ENCODE measurements at places on chromosomes 6 and 20.

GRCh38 chr20:51660672-51661608 lies 107.2 kb downstream of the ATP9A start:
- no peak for DNase-seq

DNA sequence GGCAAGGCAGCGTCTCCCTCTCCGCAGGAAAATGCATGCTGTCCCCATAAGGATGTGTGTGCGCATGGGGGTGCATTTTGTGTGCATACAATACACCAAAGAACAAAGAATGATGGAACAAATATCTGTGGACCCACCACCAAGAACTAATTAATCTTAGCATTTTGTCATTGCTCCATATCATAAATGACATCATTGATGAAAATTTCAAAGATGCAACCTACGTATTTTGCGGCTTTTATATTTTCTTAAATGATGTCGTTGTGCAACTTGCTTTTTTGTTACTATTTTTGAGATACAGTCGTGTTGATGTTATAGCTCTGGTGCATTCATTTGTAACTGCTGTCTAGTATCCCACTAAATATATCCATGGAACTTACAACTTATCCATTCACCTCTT lies 89.7 kb downstream of the SERAC1 start:
- DNase-seq: no peak

GRCh38 chr6:7787137-7787608 lies 61.3 kb downstream of the BMP6 start:
- no peak for DNase-seq

- DNase-seq: no peak
Observed at GRCh38 chr20:31969991-31970390, 2.0 kb downstream of the XKR7 start.

DNA sequence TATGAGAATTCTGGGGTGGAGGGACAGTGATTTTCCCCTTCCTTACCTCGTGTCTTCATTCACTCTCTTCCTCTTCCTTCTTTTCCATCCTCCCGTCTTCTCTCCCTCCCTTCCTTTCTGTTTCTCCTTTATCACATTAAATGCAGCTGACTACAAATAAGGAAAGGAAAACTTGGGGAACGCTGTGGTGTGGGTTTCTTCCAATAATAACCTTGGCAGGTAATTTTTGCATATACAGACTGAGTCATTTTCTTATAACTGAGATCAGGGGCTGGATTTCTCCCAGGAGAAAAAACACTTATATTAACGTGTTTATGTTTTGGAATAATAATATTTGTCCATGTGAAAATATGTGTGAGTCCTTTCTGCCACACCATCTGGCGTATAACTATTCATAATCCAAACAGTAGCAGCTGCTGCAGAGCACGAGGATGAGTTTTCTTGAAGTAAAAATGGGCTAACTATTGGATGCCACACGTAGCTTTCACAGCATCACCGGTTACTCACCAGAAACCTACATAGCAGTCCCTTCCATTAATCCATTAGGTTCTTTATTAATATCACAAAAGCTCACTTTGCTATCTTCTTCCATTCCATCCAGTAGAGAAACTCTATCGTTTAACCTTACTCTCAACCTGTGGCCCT lies 139.2 kb upstream of the SASH1 start:
- DNase-seq: no peak

DNA sequence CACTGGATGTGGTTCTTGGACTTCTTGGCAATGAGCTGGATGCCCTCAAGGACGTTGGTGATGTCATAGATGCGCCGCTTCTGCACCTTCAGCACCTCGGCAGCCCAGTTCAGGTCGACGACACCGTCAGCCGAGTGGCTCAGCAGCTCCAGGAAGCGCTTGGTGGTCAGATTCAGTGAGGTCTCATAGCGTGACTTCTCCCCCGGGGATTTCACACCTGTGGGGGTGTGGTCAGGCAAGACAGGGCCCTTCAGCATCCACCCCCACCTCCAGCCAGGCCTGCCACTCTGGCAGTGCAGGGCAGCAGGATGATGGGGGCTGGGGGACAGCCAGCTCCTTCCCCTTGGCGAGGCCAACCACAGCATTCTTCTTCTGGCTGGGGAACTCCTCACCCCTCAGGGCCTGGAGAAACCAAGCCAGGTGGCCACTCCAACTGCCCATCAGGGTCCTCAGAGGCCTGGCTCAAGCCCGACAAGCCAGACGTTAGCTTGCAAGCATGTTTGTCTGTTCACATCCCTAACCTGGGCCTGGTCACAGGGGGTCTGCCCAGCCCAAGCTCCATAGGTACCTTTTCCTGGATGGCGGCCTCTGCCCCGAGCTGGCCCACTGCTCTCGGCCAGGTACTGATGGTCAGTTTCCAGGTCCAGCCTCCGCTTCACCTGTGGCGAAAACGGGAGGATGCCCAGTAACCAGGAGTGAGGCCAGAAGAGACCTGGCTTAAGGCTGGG lies 5.7 kb upstream of the NECAB3 start:
- DNase-seq: no peak

DNA sequence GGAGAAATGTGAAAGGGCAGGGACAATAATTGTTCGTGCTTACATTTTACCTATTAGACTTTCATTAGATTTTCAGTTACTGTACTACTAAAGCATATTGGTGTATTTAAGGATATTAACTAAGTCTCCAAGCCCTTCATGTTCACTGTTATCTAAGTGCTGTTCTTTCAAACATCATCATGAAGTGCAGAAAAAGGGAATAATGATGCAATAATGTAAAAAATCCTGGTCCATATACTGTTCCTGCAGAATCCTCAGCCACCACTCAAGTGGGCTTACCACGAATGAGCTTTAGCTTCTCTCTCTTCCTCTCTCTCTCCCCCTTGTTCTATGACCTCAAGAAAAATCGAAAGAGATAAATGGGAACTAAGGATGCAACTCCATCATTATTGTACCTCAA lies 600.7 kb downstream of the UTRN start:
- no peak for DNase-seq

DNA sequence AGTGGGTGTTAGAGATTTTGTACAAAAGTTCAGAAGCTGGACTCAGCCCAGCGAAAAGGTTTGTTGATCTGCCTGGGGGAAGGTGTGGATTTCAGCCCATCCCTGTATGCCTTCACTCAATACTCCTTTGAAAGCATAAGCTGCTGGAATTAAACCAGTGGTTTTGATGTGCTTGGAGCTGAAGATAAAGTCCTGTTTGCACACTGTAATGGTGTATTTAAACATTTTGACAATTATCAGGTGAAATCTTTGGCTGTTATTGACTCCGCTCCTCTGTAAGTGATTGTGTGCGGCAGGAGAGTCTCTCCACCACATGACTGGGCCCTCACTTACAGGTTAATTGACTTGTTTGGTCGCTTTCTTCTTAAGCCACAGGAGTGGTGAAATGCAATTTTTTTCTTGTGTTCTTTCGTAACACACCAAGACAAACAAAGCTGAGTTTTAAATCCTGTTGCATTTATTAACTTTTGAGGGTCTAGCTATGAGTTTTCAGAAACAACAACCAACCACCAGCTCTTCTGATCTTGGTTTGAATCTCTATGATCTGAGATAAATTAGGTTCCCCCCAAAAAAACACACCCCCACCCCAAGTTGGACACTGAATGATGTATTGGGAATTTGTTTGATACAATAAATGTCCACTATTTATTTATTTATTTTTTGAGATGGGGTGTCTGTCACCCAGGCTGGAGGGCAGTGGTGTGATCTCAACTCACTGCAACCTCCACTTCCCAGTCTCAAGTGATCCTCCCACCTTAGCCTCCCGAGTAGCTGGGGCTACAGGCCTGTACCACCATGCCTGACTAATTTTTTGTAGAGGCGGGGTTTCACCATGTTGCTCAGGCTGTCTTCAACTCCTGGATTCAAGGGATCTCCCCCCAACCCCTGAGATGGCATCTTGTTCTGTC lies 46.3 kb upstream of the NCOA3 start:
- no peak for DNase-seq

DNA sequence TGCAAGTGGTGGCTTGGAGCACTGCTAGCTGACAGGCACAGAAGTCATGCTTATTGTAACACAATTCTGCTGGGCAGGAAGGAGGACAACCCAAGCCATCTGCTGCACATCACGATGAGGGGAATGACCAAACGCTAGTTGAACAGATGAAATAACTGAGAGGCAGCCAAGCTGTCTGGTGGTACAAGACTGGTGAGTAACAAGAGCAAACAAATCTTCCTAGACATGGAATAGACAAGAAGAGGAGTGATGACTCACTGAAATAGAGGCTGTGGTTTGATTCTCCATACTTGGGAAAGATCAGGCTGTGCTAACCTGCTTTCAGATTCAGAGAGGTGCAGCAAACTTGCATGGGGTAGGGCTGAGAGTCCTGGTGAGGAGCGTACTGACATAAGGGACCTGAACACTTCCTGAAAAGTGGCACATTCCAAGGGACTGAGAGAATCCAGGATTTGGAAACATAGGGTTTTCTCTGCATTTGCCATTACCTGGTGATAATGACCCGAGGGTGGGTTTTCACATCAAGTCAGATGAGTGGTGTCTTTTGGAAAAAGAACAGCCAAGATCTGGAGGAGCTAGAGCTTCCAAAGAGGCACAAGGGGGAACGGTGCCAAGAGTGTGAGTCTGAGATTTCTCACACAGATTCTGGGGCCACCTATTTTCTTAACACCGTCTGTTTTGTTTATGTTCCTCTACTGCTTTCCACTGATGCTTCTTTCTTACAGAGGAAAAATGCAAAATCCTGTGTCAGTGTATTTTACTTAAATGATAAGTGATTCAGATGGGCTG lies 60.0 kb downstream of the PRL start:
- no peak for DNase-seq

DNA sequence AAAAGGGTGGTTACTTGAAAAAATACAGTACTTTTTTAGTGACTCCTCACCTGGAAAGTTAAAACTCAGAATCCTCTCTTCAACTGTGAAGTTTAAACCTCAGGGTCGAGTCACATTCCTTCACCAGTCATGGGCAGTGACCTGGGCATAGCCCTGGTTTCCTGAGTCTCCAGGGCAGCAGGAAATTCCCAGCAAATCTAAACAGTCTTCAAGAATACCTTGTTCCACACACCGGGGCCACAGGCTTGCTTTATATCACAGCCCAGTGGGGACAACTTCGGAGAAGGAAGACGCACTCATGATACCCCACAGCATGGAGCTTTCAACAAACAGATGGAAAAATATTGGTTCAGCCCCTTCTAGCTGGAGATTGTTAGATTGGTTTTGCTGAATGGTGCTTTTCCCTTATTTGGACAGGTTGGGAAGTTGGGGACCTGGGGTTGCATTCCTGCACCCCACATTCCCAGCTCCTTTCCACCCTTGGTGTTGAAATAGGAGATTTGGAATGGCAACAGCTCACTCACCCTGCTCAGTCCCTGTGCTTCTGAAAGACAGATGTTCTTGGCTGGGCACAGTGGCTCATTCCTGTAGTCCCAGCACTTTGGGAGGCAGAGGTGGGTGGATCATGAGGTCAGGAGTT lies 113.0 kb upstream of the TMEM170B start:
- DNase-seq: no peak

GRCh38 chr20:51042064-51042463 lies 19.2 kb upstream of the KCNG1 start:
- DNase-seq: no peak
